ENCODE measurements at places on chromosomes 6 and 20.

- DNase-seq: no peak
Observed at GRCh38 chr20:671252-672030, 4.2 kb downstream of the SCRT2 start.

- no peak for DNase-seq
Observed at GRCh38 chr6:167491438-167492099, 166.7 kb downstream of the TTLL2 start.

DNA sequence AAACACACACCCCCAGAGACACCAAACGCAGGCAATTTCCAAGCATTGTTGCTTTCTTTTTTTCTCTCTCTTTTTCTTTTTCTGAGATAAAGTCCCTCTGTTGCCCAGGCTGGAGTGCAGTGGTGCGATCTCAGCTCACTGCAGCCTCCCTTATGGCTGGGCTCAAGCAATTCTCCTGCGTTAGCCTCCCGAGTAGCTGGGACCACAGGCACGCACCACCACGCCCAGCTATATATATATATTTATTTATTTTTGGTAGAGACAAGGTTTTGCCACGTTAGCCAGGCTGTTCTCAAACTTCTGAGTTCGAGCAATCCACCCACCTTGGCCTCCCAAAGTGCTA is 14.0 kb upstream of the SRSF3 start:
- DNase-seq: no peak

GRCh38 chr6:118708744-118709143 is 57.4 kb upstream of the CEP85L start:
- DNase-seq: no peak

GRCh38 chr6:131175564-131175963 is 40.3 kb downstream of the AKAP7 start:
- DNase-seq: no peak

- peak; percentile 19 for DNase-seq
Observed at GRCh38 chr6:122381494-122382265, 17.8 kb upstream of the HSF2 start.

DNA sequence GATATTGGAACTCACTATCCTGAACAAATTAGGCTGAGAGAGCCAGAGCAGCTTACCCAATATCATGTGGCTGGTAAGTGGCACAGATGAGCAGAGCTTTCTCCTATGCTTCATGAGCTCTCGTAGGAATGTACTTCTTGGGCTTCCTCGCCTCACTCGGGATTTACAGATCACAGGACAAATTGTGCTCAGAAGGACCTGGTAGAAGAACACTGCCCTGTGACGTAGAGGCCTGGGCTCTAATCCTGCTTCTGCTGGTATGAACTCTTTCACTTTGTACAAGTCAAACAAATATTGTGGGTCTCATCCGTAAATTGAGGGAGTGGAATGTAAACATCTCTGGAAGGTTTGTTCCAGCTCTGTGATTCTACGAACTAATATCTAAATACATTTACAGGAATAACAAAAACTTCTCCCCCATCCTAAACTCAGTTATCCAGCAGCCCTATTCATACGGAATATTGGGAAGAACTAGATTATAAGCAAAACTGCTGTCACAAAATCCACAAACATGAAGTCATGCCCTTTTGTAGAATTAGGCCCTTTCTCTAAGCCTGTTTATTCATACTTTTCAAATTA is 187.6 kb downstream of the CLIC5 start:
- DNase-seq: no peak

DNA sequence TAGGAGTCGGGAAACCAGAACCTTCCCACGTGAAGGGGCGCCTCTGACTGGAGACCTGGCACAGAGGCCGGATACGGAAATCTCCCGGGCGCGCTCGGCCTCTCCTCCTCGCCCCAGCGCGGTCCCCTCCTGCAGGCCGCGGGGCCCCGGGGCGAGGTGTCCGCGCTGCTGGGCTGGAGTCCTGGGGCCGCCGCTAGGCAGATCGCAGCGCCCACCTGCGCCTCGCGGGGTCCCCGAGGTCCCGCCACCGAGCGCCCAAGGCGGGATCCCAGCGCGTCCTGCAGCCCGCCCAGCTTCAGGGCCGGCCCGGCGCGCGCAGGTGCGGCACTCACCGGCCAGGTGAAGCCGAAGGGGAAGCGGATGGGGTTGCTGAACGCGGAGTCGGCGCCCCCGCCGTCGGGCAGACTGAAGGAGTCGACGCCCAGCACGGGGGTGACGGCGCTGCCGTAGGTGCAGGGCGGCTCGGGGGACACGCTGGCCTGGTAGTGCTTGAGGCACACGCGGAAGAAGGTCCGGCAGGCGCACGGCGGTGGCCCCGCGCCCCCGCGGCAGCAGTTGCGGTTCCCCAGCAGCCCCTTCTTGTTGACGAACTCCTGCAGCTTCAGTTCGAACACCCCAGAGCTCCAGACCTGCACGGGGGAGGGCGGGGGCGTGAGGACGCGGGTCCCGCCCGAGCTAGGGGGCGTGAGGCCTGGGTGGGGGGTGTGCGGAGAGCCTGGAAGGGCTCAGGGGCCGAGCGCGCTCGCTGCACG is 1.5 kb downstream of the DLL1 start:
- DNase-seq: no peak

GRCh38 chr20:34896086-34896621 is 19.7 kb downstream of the ACSS2 start:
- DNase-seq: no peak

GRCh38 chr20:2800521-2801285 is at the start of gene CPXM1:
TSS of gene CPXM1 (minus strand) at chr20:2800627. CDS start at chr20:2800572, 55 bp downstream.
- peak; percentile 61 for DNase-seq

DNA sequence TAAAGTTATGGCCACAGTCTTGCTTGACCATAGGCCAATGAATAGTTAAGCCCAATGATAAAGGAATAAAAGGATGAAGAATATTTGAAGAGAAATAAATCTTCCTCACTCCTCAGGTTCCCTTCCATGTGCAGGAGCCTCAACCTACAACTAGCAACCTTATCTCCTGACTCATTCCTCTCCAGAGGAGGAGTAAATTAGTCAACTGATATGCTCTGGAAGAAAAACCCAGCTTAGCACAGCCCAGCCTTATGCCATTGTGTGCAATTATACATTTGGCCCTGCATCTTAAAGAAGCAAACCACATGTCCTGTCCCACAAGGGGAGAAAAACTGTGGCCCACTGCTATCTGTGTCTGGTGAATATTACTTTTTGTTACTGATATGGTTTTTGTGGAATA is 82.1 kb downstream of the PHIP start:
- DNase-seq: no peak

DNA sequence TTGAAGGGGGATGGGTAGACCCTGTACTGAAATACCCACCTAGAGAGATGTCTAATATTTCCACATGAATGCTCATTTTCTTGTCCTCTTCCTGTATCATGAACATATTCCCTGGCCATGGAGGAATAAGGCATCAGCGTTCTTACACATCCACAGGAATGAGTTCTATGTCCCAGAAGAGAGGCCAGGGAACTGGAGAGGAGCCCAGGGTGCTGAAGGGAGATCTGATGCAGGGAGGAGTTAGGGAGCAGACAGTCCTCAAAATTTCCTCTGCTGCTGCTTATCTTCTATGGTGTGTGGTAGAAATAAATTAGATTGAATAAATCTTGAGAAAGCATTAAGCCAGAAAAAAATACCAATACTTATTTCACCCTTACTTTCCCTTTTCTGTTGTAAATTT is 295.0 kb downstream of the KCNQ5 start:
- no peak for DNase-seq

DNA sequence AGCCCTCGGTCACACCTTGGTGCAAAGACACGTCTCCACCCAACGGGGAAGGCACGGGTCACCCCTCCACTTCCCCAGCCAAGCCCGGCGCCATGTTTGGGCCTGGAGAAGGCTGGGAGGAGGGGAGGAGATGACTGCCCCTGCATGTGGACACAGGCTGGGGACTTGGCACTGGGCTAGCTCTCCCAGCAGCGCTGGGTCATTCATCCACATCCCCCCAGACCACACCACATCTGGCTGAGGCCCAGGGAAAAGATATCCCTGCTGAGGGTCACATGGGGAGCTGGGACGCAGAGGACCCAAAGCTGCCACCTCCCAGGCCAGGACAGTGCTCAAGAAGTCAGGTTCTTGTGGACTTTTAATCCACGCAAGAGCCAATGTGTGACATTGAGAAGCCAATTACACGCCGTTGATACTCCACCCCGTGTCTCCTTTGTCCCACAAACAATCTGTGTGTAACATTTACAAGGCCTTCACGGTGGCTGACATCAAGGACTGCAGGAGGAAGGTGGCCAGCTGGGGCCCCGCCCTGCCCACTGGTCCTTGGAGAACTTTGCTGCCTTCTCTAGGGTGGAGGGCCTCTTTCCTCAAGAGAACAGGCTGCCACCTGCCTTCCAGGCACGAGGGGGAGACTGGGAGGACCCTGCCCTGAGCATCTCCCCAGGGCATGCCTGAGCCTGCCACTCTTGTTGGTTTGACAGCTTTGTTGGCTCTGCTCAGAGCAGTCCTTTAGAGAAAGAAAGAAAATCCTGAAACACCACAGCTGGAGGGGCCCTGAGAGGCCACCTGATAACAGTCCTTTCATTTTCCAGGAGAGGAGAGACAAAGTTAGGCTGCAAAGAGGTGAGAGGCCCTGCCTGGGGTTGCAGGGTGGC is 5.3 kb upstream of the IP6K3 start:
- no peak for DNase-seq

- no peak for DNase-seq
Observed at GRCh38 chr6:16486661-16487060, 248.3 kb downstream of the GMPR start.

DNA sequence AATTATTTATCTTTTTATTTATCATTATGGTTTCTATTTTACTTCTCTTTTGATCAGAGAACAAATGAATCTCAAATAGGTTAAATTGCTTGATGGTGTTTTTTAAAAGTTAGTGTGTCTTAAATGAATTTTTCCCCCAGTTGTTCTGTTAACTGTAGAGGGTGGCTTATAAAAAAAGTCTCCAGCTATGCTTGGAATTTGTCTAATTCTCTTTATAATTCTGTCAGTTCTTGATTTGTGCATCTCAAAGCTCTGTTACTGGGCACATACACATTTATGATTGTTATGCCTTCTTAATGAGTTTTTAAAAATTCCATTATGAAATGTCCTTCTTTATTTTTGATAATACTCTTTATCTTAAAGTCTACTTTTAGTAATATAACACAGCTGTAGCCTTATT is 58.0 kb downstream of the LIN28B start:
- DNase-seq: no peak

- no peak for DNase-seq
Observed at GRCh38 chr6:125804264-125804663, 13.5 kb downstream of the NCOA7 start.

DNA sequence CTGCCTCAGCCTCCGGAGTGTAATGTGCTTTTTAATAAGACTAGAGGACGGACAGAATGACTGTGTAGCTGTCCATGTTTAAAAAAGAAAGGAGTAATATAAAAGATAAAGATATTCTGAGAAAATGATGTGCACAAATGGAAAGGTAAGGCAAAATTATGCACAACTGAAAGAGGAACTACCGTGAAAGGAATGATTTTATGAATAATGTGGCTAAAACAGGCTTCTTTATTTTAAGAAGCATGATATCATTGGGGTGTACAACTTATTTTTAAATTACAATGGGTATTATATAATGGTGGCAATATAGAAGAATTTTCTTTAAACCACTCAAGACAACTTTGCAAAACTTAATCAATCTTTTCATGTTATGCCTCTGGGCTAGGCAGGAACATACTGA is 78.1 kb downstream of the FIG4 start:
- DNase-seq: no peak

DNA sequence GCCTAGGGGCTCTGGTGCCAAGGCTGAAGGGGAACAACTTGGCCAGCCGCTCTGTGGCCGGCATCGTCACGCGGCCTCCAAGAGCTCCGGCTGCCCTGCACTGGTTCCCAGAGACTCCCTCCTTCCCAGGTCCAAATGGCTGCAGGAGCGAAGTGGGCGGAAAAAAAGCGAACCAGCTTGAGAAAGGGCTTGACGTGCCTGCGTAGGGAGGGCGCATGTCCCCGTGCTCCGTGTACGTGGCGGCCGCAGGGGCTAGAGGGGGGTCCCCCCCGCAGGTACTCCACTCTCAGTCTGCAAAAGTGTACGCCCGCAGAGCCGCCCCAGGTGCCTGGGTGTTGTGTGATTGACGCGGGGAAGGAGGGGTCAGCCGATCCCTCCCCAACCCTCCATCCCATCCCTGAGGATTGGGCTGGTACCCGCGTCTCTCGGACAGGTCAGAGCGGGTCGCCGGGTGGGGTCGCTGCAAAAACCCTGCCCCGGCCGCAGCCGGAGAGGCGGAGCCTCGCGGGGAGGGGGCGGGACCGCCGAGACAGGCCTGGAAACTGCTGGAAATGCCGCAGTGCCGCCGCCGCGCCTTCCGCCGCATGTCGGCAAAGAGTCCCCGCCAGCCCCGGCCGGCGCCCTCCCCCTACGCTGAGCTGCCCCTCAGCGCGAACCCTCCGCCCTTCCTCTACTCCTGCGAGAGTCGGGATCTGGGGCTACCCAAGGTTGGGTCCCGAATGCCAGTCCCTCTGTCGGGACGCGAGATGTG is 814 bp upstream of the HSP90AB1 start:
- DNase-seq: peak; percentile 80

GRCh38 chr6:155248008-155249001 is 15.5 kb upstream of the CLDN20 start:
- peak; percentile 19 for DNase-seq

DNA sequence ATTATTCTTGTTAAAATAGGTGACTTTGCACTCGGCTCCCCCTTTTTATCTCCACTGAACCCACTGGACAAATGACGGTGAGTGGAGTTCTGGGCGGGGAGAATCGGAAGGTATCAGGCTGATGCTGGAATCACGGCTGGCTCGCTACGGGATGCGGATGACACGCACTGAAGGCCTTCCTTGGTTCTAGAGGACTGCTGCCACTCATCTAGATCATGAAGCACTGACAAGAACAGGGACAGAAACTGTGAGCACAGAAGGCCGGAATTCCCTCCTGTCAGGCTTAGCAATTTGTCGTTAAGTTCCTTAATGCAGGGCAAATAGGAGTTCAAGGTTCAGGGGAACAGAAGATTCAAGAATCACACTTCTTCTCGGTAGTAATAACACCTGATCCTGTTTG is 89.9 kb upstream of the MPC1 start:
- no peak for DNase-seq

DNA sequence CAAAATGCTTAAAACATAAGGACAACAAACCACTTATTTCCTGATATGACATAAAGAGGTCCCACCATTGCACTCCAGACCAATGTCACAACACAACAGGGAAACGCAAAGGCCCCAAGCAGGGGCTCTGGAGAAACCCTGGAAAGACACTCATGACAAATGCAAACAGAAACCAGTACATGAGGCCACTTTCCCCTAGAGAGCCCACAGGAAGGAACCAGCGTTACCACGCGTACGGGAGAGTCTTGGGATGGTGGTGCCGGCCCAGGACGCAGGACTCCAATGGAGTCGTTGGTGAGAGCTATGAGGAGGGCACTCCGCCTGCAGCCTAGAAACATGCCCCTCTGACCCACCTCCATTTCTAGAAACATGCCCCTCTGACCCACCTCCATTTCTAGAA is 20.2 kb downstream of the GMEB2 start:
- DNase-seq: no peak

All from CD14-positive monocyte (primary cell).